ENCODE measurements at places on chromosomes 4 and X.

GRCh38 chrX:6557690-6558089 is 22.8 kb upstream of the VCX3A start:
- no peak for DNase-seq

GRCh38 chr4:105613306-105613705 is 60.9 kb downstream of the ARHGEF38 start:
- DNase-seq: no peak

DNA sequence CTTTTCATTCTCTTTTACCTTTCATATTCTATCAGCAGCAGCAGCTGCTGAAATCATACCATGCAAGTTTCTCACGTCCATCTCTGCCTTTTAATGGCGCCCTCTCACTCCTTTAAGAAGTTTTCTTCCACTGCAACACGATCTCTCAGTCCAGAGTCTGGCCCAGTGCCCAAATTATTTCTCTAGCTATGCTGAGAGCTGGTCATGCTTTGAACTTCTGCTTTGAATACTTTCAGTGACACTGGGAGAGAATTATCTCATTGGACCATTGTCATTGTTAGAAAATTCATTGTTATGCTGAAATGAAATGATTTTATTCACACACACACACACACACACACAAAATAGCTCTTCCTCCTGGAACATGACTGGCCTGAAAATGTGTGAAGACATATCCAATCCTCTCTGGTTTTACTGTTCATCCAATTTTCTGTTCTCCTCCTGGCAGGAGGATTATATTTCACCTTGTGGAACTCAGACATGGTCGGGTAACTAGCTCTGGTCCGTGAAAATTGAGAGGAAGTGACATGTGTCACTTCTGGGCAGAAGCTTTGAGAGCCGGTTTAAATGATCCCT is 1.3 kb upstream of the PDHA1 start:
- DNase-seq: no peak

DNA sequence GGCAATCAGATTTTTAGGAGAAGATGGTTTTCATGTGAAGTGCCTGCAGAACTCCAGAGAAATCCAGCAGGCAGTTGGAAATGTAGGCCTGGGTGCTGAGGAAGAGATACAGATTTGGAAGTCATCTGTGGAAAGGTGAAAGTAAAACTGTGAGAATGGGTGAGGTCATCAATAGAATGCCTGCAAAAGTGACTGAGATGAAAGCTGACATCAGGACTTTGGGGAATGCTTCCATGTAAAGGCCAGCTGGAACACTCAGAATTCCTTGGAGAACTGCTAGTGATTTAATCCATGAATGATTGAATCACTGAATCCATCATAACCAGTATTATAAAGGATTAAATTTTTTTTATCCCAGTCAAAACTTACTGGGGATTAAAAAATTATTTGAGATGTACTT is 124.5 kb upstream of the GIMD1 start:
- DNase-seq: no peak

DNA sequence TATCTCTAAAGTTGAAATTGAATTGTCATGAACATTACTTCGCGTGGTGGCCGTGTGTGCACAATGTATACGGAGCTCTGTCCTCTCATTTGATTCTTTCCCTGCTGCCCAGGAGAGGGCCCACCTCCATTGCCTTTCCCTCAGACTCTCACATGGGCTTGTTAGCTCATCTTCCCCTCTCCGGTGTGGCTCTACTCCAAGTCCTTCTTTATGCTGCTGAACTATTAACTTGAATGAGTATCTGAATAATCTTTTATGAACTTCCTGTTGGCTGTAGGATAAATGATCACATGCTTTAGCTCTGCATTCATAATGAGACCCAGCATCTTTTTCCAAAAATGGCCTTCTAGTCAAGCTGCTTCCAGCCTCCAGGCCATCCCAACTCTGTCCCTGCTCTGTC is 68.8 kb upstream of the CLNK start:
- no peak for DNase-seq

- peak; percentile 64 for DNase-seq
Measured at GRCh38 chr4:1171311-1172227, 814 bp downstream of the SPON2 start.

Measured in activated naive CD4-positive, alpha-beta T cell treated with anti-CD3 and anti-CD28 coated beads, Interleukin-2, amount 50 U/mL, for 16 hours (primary cell).